ENCODE measurements at places on chromosomes 5 and 9.

GRCh38 chr5:32526810-32527209 is 58.5 kb upstream of the SUB1 start:
- no peaks in the 10 kb centered on the region for H3K36me3 ChIP-seq
- no peak overlapping the region for H3K4me3 ChIP-seq
- H3K27me3 ChIP-seq = no peaks in the 10 kb centered on the region
- no peaks in the 10 kb centered on the region for H3K4me1 ChIP-seq

- H3K27me3 ChIP-seq = no peaks in the 10 kb centered on the region
- H3K4me1 ChIP-seq = peaks cover 2% of the 10 kb centered on the region
Measured at GRCh38 chr5:7814816-7815215, 36.1 kb downstream of the CFAP90 start.

GRCh38 chr9:114813717-114814418 is 8.0 kb upstream of the TNFSF15 start:
- no peaks in the 10 kb centered on the region for H3K4me1 ChIP-seq
- no peaks in the 10 kb centered on the region for H3K36me3 ChIP-seq
- H3K27me3 ChIP-seq = no peaks in the 10 kb centered on the region
- no peak overlapping the region for H3K4me3 ChIP-seq
- no peak for DNase-seq

DNA sequence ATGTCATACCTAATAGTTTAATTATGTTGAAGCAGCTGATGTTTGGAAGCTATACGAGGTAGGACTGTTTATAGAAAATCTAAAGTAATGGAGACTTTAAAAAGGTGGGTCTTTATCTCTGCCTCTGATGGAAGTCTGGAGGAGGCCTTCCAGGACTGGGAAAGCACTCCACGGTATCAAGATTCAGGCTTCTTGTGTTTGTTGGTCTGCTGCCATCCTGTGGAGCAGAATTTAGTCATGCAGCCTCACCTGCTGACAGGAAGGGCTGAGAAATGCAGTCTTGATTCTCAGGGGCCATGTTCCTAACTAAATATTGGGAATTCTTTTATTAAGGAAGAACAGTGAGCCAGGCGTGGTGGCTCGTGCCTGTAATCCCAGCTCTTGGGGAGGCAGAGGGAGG is 15.9 kb downstream of the SPDL1 start:
- H3K27me3 ChIP-seq = no peaks in the 10 kb centered on the region
- H3K36me3 ChIP-seq = peaks cover 13% of the 10 kb centered on the region
- H3K4me1 ChIP-seq = no peaks in the 10 kb centered on the region
- no peak for DNase-seq
- no peak overlapping the region for H3K27ac ChIP-seq

GRCh38 chr5:153491038-153491744 is 721 bp downstream of the GRIA1 start:
- DNase-seq = no peak
- no peak overlapping the region for H3K27ac ChIP-seq
- H3K27me3 ChIP-seq = no peaks in the 10 kb centered on the region
- H3K4me3 ChIP-seq = peak overlapping the region; percentile 25
- H3K36me3 ChIP-seq = no peaks in the 10 kb centered on the region
- no peaks in the 10 kb centered on the region for H3K4me1 ChIP-seq

All from iPS DF 6.9 (cell line).